ENCODE measurements at places on chromosomes 6 and 20. TPM values are rescaled to one million over a fixed set of nuclear protein-coding genes. Genes with fewer than 3 reads are reported as not detected.

GRCh38 chr6:27642744-27643456 is 170.0 kb upstream of the ZNF184 start:
- no peak for DNase-seq

DNA sequence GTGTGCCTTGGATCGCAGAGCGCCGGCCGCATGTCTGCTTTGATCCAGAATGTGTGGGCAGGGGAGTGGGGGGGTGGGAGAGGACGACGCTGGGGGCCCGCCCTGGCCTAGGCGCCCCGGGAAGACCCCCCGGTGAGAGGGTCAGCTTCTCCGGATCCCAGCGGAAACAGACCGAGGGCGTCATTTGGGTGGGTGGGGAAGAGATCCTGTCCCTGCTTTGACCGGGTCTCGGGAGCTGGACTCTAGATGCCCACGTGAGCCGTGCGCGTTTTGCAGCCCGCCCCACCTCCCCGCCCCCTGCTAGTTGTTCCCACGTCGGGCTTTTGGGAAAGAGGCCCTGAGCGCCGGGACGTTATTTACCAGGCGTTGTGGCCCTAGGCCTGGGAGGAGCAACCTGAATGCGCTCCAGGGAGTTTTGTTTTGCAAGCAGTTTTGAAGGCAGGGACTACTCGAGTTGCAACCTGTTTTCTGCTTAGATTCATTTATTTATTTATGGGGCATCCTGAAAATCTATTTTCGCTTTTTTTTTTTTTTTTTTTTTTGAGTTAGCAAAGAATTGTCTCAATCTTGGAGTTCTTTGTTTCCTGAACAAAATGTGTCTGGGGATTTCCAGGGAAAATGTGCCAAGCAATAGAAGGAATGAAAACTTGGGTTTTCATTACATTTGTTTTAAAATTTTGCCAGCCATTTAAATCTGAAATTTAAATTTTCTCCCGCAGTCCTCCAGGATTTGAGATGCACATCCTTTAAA is 1.6 kb downstream of the DSP start:
- no peak for DNase-seq

DNA sequence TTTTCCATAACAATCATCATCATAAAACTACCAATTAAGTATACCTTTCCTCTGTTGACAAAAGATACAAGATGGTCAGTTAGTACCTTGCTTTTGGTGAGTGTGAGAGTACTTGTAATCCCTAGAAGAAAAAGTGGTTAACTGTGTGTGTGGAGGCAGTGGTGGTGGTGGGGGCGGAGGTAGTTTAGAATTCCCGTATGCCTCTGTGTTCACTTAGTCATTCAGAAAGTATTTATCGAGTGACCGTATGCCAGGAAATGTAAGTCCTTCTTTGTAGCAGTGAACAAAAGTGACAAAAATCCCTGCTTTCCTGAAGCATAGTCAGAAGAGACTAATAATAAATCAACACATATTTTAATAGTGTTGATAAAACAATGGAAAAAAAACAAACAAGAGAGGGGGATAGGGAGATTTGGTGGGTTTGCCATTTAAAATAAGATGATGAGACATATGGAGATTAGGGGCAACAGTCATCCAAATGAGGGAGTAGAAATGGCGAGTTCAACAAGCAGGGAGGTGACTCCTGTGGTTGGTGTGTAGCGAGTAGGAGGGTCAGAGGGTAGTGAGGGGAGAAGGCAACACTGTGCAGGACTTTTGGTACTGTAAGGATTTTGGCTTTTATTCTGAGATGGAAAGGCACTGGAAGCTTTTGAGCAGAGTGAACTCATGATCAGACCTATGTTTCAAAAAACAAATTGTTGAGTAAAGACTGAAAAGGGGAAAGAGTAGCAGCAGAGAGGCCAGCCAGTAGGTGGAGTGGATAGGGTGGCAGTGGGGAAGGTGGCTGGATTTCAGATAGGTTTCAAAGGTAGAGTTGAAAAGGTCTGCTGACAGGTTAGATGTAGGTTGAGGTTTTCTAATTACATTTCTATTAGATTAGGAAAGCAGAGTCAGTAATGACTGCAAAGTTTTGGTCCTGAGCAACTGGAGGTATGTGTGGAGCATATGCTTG is 40.3 kb upstream of the SIM1 start:
- no peak for DNase-seq

DNA sequence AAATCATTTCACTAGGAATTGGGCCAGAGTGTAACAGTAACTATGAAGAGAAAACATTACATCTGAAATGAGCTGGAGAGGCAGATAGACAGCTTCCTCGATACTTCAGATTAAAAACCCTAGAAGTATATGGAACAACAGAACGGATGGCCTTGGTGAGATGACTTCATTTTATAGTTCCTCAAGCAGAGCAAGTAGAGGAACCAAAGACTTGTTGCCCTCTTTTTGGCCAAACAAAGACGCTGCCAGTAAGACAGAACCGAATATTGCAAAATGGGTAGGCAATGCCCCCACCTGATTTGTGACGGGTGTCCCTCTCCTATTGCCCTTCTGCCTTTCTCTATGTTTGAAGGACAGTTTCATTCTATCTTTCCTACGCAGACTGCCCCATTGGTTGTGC is 53.5 kb downstream of the AGPAT4 start:
- no peak for DNase-seq

DNA sequence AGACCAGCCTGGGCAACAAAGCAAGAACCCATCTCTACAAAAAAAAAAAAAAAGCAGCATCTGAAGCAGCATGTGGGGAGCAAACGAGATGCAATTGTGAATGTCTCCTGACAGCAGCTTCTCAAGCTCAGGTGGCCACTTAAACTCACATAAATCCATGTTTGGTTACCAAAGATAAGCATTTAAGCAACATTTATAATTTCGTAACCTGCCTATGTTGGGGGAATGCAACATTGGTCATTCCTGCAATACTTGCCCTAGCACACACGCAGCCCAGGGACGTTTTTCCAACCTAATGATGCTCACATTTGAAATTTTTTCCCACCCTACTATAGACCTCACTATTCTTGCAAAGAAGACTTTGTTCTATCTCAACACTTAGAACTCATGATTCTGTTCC is 113.3 kb downstream of the ZFP64 start:
- DNase-seq: no peak

- no peak for DNase-seq
Measured at GRCh38 chr20:19907326-19908056, 109.7 kb upstream of the NAA20 start.

- no peak for DNase-seq
Measured at GRCh38 chr6:81999270-81999669, 246.8 kb upstream of the TENT5A start.

DNA sequence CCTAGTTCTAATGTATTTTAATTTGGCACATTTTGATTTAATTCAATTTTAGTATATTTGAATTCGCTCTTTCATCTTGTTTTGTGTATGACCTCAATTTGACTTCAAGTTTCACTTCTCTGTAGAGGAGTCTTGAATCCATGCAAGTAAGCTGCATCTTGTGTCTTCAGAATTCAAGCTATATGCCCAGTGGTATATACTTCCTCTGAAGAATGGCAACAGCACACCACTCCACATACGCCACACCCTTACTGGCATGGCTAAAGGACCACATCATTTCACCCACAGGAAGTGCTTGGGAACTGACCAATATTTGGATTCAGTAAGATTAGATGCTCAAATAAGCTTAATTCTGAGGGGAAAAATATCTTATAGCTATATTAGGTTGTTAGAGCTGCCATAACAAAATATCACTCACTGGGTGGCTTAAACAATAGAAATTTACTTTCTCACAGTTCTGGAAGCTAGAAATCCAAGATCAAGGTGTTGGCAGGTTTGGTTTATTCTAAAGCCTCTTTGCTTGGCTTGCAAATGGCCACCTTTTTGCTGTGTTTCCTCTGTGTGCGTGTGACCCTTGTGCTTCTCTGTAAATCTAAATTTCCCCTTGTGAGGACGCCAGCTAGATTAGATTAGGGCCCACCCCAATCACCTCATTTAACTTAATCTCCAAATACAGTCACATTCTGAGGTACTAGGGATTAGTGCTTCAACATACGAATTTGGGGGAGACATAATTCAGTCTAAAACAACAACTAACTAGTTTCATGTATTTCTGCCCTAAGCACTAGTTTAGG is 2.8 kb upstream of the ASF1A start:
- DNase-seq: no peak

GRCh38 chr6:89959883-89960282 is 65.6 kb downstream of the GJA10 start:
- no peak for DNase-seq

DNA sequence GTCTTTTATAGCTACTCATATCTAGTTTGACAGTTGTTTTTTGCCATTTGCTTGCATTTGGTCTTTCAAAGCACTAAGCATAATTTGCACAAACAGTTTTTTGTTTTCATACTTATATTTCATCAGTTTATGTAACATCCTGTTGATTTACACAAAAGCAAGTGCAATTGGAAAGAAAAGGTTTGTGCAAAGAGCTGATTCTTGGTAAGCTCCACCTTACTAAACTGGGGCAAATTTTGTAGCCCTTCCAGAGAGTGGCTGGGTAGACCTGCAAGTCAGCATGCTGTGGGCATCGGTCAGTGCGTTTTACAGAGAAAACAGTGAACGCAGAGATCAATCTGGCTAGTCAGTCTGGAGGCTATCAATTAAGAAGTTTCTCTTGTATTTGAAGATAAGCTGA is 34.5 kb downstream of the TXLNB start:
- DNase-seq: no peak

- DNase-seq: no peak
Measured at GRCh38 chr6:168870982-168871381, 382.7 kb downstream of the THBS2 start.

- DNase-seq: no peak
Measured at GRCh38 chr20:24953621-24954133, 4.6 kb downstream of the CST7 start.

GRCh38 chr6:131784561-131784960 is 23.3 kb upstream of the ENPP1 start:
- peak; percentile 73 for DNase-seq

DNA sequence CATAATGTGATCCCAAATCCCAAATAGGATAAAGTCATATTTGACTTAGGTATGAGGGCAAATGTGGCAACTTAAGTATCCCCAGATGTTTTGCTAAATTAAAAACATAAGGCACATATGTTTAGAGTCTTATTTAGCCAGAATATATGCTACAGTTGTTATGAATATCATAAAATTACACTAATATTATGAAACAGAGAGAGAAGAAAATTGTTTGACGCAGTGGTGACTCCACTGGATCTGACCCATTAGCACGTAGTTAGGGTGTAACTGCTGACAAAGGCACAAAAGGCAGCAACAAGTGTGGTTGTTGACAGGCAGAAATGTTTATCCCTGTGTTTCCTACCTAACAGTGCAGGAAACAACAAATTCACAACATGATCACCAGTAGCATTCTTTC is 152.4 kb upstream of the THBS2 start:
- DNase-seq: peak; percentile 84

BPIFB2 gene
- not detected for total RNA-seq

GRCh38 chr6:116450769-116451740 is 10.1 kb upstream of the CALHM6 start:
- DNase-seq: no peak

DNA sequence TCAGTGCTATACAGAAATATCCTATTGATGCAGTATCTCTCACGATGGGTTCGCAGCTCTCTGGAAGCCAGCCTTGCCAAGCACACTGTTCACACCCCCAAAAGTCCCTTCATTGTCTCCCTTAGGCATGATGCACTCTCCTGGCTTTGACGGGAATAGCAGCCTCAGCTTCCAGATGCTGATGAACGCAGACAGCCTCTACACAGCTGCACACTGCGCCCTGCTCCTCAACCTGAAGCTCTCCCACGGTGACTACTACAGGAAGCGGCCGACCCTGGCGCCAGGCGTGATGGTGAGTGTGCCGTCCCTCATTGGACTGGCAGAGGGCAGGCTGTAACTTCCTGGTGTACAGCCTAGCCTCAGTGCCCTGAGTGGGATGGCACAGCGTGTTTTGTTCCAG is 60.0 kb upstream of the PBOV1 start:
- peak; percentile 2 for DNase-seq

GRCh38 chr6:89612121-89612520 is 26.4 kb downstream of the LYRM2 start:
- DNase-seq: no peak

DNA sequence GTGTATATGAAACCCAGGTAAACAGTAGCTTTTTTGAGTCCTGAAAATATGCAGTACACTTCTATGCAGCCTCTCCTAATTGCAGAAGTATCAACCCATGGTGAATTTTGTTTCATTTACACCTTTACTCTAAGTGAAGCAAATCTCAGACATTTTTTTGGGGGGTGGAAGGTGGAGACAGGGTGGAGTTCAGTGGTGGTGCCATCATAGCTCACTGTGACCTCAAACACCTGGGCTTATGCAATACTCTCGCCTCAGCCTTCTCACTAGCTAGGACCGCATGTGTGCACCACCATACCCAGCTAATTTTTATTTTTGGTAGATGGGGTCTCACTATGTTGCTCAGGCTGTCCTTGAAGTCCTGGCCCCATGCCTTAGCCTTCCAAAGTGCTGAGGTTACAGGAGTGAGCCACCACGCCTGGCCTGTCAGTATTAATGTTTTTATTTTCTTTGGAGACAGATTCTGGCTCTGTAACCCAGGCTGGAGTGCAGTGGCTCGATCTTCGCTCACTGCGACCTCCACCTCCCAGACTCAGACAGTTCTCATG is 80.3 kb downstream of the JARID2 start:
- no peak for DNase-seq

EDN1 gene
- total RNA-seq: 6.3 TPM

DNA sequence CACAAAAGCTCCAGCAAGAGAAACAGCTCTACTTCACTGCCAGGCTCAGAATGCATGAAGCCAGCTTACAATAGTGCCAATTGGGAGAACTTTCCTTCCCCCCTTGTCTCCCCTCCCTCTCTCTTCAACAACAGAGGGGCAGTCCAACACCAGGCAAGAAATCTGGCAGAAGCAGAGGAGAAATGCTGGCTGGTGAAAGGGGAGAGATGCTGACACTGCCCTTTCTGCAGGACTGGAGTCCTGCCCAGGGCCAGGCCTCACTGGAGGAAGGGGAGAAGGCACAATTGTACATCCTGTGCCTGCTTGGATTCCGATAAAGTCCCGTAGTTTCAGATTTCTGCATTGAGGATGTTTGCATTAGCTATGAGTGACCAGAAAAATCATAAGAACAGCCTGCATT is 148.6 kb downstream of the LRRC1 start:
- DNase-seq: no peak

GRCh38 chr20:15378151-15378550 is 1040.7 kb upstream of the FLRT3 start:
- no peak for DNase-seq

CDC25B gene
- 22.4 TPM for total RNA-seq

OTOR gene
- not detected for total RNA-seq

GRCh38 chr6:120348926-120349325 is 985.4 kb downstream of the TBC1D32 start:
- DNase-seq: no peak

- peak; percentile 16 for DNase-seq
Measured at GRCh38 chr6:15380351-15380750, 134.5 kb downstream of the JARID2 start.

L3MBTL1 gene
- 10.1 TPM for total RNA-seq

DNA sequence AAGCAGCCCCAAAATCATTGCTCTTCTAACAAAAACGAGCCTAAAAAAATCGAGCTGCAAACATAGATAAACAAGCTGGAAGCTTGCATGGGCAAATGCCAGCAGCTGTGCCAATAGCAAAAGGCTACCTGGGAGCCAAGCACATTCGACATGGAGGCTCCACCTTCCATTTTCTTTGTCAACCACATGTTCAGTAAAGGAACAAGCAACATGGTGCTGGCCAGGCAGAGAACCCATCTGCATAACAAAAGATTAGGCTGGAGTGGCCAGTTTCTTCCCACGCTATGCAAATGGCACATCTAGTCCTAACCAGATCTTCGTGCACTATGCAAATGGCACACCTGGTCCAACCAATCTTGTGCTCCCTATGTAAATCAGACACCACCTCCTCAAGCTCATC is 110.5 kb downstream of the KIF16B start:
- no peak for DNase-seq

RBL1 gene
- total RNA-seq: 8.9 TPM

HLA-G gene
- total RNA-seq: 0.10 TPM

KCNK15 gene
- total RNA-seq: 0.59 TPM
